Hematopoietic multipotent progenitor cell treated with erythropoietin and hydrocortisone succinate and interleukin-3 and kit ligand, for 4 days (in vitro differentiated cells): ENCODE measurements at places on chromosomes 12 and 14.
A peak's percentile ranks its signal among the peaks of the same experiment; 100 is the strongest.

- no peak for DNase-seq
These were observed 670 bp downstream of the DYRK2 start for GRCh38 chr12:67649261-67649569.

GRCh38 chr14:50040401-50040775 is 76.0 kb downstream of the VCPKMT start:
- DNase-seq: peak; percentile 73

DNA sequence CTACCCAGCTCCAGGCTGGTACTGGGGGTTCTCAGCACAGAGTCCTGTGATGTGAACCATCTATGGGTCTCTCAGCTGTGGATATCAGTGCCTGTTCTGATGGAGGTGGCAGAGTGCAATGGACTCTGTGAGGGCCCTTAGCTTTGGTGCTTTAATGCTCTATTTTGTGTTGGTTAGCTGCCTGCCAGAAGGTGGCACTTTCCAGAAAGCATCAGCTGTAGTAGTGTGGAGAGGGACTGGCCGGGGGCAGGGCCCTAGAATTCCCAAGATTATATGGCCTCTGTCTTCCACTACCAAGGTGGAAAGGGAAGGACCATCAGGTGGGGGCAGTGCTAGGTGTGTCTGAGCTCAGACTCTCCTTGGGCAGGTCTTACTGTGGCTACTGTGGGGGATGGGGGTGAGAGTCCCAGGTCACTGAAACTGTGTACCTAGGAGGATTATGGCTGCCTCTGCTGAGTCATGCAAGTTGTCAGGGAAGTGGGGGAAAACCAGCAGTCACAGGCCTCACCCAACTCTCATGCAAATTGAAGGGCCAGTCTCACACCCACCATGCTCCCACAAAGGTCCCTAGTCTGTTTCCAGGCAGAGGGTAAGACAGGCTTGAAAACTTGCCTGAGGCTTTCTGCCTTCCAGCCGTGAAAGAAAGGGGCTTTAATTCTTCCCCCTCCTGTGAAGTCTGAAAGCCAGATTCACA is 878.1 kb downstream of the C12orf50 start:
- DNase-seq: no peak

GRCh38 chr12:52167526-52167925 is 24.3 kb downstream of the KRT80 start:
- DNase-seq: no peak

DNA sequence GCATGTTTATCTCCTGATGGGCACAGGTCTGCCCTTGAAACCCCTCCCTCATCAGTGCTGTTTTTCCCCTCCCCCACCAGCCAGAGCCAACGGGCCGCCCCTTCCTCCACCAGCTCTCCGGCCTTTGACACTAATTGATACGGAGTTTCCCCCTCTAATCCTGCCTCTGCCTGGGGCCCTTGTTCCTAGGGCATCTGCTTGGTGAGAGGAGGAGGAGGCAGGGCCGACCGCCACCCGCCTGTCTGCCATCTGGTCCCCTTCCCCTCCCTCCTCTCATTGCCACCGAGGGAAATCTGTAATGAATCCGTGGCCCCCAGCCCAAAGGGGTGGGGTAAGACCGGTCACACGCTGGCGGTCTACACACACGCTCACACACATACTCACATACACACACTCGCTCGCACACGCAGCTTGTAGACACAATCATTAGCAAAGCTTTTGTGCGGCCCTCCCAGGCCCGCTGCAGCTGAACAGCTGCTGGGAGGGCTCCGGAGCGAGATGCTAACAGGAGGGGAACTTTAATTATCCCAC is 27.4 kb downstream of the SRRM4 start:
- no peak for DNase-seq

- DNase-seq: peak; percentile 80
These were observed 15.4 kb upstream of the TMEM120B start for GRCh38 chr12:121697093-121697698.

GRCh38 chr12:19946550-19946949 is 421.8 kb upstream of the PDE3A start:
- DNase-seq: no peak

- no peak for DNase-seq
These were observed 1.5 kb upstream of the KRT75 start for GRCh38 chr12:52435659-52435999.

- DNase-seq: no peak
These were observed 279.6 kb downstream of the RERGL start for GRCh38 chr12:17810399-17810798.

GRCh38 chr14:77123381-77124325 is 17.9 kb downstream of the ZDHHC22 start:
- DNase-seq: no peak

GRCh38 chr12:48995086-48995879 is 3.9 kb downstream of the DDN start:
- DNase-seq: peak; percentile 75

DNA sequence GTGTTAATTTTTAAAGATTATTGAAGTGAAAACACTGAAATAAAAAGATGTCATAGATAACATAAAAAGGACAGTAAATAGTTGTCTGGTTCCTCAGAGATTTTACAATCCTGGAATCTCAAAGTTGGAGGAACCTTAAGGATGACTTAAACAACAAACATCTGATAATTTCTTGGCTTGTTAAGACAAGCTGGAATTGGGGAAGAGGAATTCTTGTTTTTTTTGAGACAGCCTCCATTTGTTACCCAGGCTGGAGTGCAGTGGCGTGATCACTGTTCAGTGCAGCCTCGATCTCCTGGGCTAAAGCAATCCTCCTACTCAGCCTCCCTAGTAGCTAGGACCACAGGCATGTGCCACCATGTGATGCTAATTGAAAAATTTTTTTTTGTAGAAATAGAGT is 2.3 kb downstream of the ZNF410 start:
- DNase-seq: no peak

DNA sequence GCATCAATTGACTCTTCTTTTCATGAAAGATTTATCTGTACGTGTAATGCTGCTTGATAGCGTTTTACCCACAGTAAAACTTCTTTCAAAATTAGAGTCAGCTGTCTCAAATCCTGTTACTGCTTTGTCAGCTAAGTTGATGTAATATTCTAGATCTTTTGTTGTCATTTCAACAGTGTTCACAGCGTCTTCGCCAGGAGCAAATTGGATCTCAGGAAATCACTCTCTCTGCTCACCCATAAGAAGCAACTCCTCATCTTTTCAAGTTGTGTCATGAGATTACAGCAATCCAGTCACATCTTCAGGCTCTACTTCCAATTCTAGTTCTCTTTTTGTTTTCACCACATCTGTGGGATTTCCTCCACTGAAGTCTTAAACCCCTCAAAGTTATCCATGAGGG is 9.5 kb downstream of the PCNX1 start:
- no peak for DNase-seq

DNA sequence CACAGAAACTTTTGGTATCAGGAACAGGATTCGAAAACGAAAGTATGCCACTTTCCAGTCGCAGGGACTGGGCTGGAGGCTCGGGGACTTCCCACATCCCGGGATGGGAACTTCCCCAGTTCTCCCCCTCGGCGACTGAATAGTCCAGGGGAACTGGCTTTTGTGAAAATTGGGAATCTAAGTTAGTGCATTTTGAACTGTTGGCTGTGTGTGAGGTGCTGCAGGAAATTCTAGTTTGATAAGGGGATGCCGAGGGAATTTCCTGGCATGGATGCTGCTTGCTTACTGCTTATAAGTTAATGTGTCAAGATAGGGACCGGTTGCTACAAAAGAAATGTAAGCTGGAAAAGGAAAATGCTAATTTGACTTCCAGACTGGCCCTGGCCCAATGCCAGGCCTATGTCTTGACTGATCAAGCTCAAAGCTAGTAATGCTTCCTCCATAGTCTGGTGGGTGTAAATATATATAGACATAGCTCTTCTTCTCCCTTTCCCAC is 73.4 kb upstream of the EIF5 start:
- DNase-seq: peak; percentile 12

- no peak for DNase-seq
These were observed 157.6 kb upstream of the LRFN5 start for GRCh38 chr14:41449066-41449465.

GRCh38 chr12:29610473-29611170 is 113.1 kb upstream of the OVCH1 start:
- DNase-seq: no peak

DNA sequence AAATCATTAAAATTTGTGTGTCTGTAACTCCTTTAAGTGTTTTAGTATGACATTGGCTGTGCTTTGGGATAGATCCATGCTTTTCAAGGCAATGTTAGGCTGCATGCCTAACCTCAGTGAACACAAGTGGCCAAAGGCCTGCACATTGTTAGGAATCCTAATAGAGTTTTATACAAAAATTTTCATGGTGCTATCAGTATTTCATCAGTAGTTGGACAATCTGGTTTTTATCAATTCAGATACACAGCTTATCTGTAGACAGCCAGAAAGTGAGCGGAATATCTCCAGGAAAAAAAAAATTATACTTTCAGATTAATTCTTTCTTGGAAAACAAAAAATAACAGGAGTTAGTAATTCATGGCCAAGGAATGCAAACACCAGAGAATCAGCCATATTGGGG is 324.0 kb upstream of the PDE3A start:
- no peak for DNase-seq

DNA sequence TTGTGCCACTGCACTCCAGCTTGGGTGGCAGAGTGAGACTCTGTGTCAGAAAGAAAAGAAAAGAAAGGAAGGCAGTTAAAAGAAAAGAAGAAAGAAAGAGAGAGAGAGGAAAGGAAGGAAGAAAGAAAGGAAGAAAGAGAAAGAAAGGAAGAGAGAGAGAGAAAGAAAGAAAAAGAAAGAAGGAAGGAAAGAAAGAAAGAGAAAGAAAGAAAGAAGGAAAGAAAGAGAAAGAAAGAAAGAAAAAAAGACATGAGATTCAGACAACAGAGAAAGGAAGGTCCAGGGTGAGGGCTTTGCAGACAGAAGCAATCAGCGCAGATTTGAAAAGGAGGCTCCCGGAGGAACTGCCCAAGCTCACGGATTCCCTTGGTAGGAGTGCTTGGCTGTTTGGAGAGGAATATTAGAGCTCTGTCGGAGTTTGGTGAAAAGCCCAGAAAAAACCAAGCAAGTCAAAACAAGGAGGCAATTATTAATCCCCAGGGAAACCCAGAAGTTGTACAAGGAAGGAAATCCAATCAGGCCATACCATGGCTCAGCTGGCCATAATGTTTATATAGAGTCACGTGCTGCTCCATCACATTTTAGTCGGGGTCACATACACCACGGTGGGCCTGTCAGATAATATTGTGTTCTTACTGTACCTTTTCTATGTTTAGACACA is 11.6 kb upstream of the CCDC85C start:
- DNase-seq: no peak

DNA sequence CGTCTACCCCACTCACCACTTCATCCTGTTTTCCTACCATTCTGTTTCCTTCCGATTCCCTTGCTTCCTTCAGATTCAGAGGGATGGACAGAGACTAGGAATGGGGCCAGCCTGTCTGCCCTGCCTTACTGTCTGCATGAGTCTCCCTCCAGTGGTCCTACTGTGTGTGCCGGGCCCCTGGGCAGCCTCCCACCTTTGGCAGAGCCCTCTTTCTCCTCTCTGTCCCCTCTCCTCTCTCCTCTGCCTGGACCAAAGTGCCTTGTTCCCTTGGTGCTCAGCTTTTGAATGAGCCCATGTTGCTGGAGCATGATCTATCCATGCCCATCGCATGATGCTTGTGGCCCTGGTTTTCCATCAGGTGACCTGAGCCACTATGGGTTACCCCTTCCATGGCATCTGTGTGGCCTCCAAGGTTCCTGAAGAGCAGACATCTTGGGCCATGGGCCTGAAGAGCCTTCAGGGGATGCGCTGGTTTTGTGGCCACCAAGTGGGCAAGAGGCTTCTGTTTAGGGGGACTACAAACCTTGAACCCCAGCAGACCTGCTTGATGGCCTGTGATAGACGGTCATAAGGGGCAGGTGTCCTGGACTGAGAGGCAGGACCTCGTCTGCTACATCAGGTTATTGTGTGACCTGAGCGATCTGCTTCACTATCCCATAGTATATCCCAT is 54.2 kb upstream of the BCL11B start:
- no peak for DNase-seq

DNA sequence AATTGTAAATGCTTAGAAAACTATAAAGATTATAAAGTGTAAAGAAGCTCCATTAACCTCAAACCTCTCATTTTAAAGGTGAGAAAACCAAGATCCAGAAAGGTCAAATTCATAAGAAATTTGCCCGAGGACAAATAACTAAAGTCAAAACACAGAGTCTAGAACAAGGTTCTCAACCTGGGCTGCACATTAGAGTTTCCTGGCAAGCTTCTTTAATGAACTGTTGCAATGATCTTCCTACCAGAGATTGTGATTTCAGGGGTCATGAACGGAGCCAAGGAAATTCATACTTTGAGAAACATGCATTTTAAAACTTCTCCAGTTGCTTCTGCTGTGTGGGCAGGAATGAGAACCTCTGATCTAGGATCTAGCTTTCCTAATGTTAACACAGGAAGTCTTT is 86.8 kb downstream of the DERA start:
- DNase-seq: no peak

- DNase-seq: no peak
These were observed 54.2 kb upstream of the BCL2L14 start for GRCh38 chr12:12016284-12017100.

- no peak for DNase-seq
These were observed 146.5 kb downstream of the SRGAP1 start for GRCh38 chr12:63990828-63991547.

DNA sequence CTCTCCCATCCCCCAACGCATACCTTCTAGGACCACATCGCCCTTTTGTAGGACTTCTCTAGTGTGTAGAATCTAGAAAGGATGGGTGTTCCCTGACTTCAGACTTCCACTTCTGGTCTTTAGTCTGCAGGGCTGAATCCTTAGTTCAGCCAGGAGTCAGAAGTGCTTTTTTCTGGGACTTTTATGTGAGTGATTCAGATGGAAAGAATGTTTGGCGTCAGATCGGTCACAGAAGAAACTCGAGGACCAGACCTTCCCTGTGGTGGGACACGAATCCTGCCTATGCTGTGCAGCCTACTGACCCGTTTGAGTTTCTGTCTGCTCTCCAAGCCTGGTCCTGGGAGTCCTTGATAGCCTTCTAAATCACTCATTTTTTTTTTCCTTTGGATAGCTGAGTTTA is 165.4 kb upstream of the SSTR1 start:
- DNase-seq: no peak
